ENCODE measurements at places on chromosomes 3 and 15.

GRCh38 chr3:51947215-51947900 lies 5.2 kb downstream of the PARP3 start:
- DNase-seq: no peak

DNA sequence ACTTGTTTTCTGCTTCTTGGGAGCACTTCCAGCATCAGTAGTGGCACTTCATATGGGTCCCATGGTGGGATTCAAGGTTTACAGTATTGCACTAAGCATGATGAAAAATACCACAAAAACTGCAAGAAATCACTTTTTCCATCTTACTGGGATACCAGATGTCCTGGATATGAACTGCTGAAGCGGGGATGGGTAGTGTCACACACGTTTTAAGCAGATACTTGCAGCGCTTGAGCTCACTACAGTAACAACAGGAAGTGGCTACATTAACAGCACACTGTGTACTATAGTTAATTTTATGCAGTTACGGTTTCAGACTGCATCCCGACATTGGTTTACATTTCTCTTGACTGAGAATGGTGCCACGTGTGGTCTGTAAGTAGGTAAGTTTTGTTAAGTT lies 3.5 kb upstream of the ISG20 start:
- no peak for DNase-seq

DNA sequence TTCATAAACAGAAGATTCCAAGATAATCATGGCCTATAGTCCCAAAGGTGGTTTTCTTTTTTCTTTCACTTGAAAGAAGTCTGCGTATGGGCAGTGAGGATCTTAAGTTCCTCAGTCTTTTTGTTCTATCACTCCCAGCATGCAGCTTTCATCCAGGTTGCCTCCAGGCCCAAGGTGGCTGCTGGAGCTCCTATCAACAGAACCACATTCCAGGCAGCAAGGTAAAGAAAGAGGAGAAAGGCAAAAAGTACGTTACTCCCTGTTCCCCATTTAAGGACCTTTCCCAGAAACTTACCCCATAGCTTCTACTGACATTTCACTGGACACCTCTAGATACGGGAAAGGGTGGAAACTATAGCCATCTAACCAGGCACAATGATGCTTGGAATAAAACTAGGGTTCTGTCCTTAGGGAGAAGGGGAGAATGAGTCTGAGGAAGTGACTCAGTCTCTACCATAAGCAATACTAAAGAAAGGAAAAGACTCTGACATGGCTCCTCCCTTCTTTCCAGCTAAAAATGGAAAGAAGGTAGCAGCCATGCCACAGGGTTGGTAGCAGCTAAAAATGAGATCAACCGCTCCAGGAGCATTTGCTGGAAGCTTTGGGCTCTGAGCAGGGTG lies 313.9 kb upstream of the NR2E3 start:
- no peak for DNase-seq

GRCh38 chr15:67779549-67780111 lies 45.7 kb upstream of the SKOR1 start:
- DNase-seq: no peak

GRCh38 chr3:52289747-52290595 lies 2.3 kb downstream of the GLYCTK start:
- no peak for DNase-seq

DNA sequence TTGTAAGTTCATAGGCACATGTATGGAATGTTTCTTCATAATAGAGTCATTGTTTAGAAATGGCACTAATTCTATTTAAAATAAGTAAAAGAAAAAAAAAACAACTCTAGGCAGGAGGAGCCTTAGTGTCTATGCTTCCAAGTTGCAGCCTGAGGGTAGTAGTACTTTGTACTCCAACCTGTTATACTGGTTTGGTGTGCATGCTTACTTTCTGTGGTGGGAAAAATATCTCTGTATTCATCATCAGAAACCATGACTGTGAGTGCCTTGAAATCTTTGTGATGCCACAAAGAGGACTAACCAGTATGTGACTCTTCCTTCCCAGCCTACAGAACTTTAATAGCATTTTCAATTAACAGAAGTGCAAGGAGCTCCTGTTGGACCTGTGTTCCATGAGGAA lies 4.4 kb downstream of the NAALADL2 start:
- DNase-seq: no peak

GRCh38 chr3:169179722-169180121 lies 483.8 kb downstream of the MECOM start:
- no peak for DNase-seq

- DNase-seq: no peak
Observed at GRCh38 chr15:73886717-73887345, 13.5 kb downstream of the TBC1D21 start.

DNA sequence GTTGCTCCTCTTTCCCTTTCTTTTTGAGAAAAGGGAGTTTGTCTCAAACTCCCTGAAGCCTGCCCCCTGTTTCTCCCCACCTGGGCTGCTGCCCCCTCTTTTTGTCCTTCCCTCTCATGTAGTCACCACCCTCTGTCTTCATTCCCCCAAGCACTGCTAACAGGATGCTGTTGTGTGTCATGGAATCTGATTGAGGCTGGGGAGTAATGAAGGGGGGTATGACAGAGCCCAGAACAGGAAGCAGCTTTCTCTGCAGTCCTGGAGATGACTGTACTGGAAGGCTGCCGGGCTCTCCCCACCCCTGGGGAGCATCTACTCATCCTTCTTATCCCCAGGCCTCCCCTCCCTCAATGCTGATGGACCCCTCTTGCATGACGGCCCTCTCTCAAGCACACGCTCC lies 181.6 kb downstream of the ABHD5 start:
- DNase-seq: no peak

- DNase-seq: no peak
Observed at GRCh38 chr3:123028233-123028828, 768 bp upstream of the SEMA5B start.

GRCh38 chr15:98769867-98770266 lies 121.5 kb downstream of the IGF1R start:
- DNase-seq: no peak

DNA sequence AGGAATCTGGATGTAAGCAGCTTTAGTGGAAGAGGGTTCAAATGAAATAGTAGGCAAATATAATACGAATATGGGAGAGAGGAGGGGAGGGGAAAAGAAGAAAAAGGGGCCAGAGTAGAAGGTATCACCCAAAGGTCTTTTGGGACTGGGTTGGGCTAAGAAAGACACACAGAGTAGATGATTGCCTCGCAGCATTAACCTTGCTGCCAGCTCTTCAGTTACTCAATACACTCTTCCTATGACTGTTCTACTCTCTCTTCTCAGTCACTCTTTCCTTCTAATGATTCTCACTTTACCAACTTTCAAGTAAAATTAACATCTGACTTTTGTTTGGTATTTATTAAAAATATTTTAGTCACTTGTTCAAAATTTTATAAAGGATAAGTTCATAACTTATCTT lies 52.8 kb downstream of the CLASP2 start:
- no peak for DNase-seq

DNA sequence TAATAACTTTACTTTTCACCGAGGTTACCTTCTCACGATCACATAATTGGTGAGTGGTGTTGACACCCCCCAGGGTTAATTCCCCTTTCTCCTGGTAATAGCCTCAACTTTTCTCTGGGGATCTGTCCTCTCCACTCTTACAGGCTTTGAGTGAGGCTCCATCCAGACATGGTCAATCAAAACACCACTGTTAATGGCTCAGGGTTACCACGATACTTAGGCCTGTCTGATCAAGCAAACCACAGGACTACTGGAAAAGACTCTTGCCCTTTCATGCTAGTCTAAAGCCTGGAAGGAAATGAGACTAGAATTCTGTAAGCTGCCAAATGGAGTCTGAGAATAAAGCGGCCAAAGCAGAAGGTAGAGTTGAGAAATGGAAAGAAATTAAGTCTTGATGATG lies 56.5 kb upstream of the STT3B start:
- DNase-seq: no peak

GRCh38 chr3:127077505-127078064 lies 94.7 kb downstream of the PLXNA1 start:
- no peak for DNase-seq

DNA sequence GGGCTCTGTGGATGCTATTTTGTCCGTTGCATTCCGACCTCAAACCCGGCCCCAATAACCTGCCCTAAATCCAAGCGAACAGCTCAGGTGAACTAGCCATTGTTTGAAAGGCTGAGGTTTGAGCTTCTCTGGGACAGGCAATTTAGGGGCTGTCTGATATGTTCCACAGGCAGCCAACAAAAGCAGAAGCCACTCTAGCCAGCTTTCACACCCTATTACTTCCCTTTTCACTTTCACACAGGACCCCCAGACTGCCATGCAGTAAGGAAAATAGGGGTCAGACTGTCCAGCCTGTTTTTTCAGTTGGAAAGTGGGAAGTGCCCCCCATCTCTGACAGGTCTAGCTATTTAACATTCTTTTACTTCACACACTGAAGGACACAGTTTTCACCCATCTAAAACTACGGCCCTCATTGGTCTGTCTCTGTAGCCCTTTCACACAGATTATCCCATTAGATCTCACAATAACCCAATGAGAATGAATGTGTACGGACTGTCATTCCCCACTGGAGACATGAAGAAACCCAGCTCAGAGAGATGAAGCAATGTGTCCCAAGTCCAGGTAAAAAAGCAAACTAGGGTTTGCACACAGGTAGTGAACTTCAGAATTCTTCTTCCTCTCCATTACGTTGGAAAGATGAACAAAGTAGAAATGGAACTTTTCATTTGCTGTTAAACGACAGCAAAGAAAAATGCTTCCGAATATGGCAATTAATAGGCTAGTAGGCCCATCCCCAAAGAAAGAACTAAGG lies 1.9 kb downstream of the CCDC12 start:
- DNase-seq: no peak

DNA sequence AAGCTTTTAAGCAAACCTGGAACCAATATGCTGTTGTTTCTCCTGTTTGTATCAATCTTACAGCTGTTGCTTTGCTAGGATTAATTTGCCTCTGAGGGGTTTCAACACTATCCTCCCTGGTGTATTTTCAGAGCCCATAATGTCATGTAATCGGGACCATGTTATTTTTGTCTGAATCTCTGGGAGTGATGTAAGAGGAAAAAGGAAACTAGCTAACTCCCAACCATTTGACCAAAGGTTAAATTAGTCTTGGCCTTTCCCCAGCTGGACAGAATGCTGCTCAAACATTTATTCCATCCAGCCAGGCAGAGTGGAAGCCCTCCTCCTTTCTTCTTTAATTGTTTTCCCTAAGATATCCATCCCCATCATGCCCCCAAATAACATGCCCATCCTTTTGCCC lies 142.2 kb downstream of the ALDH1A2 start:
- no peak for DNase-seq

- DNase-seq: no peak
Observed at GRCh38 chr15:66017792-66018487, 148.6 kb downstream of the RAB11A start.

GRCh38 chr3:136149667-136150066 lies 46.5 kb downstream of the MSL2 start:
- no peak for DNase-seq

DNA sequence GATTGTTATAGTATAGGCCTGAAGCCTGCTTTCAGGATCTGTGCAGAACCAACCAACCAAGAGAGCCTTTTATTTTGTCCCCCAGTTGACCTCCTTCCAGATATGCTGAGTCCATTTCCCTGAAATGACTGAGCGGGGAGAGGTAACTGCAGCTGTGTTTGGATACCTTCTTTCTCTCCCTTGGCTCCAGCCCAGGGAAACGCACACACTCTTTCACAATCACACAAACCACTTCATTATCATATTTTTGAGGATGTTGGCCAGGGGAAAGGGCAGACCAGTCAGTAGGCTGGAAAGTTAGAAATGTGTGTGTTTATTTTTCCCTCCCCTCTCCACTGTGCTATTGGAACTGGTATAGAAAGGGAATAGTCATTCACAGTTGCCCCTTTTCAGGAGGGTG lies 417.7 kb upstream of the TBL1XR1 start:
- DNase-seq: no peak

DNA sequence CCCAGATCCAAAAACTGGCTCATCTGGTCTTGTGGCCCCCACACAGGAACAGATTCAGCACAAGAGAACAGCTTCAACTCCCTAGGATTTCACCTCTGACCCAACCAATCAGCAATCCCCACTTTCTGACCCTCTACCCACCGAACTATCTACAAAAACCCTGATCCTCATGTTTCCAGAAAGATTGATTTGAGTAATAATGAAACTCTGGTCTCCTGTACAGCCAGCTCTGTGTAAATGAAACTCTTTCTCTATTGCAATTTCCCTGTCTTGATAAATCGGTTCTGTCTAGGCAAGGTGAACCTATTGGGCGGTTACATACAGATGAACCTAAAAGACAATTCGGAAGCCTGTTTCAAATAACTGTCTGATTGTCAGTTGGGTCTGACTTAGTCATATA lies 847.6 kb upstream of the ALCAM start:
- DNase-seq: no peak

GRCh38 chr3:122077293-122078234 lies 22.4 kb downstream of the CD86 start:
- no peak for DNase-seq

- DNase-seq: peak; percentile 70
Observed at GRCh38 chr3:186931532-186932280, 1.4 kb downstream of the ST6GAL1 start.

- DNase-seq: no peak
Observed at GRCh38 chr3:159852821-159853505, 135.7 kb upstream of the IL12A start.

DNA sequence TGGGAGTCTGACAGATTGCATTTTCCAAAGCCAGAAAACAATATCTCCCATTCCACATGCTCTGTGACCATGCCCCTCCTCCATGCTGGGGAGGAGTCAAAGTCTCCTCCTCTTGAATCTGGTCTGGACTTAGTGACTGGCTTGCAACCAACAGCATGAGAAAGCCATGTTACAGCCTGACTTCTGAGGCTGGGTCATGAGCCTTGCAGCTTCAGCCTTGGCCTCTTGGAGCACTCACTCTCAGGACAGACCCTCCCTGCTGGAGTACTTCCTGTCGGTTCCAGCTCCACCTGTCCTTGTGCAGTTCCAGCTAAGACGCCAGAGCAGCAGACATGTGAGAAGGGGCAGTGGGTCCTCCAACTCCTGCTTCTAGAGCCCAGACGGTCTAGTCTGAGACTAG lies 49.7 kb upstream of the RBSN start:
- DNase-seq: no peak

GRCh38 chr15:72313881-72314280 lies 6.1 kb downstream of the CELF6 start:
- no peak for DNase-seq

DNA sequence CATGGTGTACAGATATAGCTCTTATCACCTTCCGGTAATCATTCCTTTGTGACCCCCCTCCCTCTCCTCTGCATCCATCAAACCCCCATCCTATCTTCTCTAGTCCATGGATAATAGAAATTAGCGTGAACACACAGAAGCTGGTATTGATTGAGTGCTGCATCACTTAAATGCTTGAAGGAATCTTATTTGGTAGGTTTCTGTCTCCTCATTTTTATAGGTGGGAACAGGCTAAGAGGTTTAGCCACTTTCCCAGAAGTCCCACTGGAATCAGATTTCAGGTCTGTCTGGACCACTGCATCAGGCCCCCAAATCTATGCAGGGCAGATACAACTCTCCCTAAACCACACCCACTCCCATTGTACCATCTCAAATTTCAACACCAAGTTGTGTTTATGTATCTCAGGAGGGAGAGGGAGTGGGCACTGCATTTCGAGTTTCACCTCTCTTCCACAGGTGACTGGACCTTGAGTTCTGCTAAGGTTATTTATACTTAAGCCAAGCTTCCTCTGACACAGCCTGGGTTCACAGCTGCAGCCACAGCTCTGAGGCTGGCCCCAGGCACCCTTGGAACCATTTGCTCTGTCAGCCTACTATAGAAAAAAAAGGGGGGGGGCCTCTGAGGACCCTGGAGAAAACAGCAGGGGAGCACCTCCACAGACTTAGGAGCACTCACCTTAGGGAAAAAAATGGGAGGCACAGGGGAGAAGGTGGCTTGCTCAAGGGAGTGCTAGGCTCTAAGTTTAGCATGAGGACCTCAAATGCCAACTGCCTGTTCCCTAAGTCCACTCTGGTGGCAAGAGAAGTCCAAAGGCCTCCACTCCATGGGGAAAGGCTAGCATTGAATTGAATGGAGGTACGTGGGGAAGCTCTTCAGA lies 2.1 kb upstream of the NMB start:
- DNase-seq: no peak
